Activated T-cell treated with anti-CD3 and anti-CD28 coated beads, Interleukin-2, amount 50 U/mL, for 24 hours (primary cell): ENCODE measurements at places on chromosomes 2 and 18.

DNA sequence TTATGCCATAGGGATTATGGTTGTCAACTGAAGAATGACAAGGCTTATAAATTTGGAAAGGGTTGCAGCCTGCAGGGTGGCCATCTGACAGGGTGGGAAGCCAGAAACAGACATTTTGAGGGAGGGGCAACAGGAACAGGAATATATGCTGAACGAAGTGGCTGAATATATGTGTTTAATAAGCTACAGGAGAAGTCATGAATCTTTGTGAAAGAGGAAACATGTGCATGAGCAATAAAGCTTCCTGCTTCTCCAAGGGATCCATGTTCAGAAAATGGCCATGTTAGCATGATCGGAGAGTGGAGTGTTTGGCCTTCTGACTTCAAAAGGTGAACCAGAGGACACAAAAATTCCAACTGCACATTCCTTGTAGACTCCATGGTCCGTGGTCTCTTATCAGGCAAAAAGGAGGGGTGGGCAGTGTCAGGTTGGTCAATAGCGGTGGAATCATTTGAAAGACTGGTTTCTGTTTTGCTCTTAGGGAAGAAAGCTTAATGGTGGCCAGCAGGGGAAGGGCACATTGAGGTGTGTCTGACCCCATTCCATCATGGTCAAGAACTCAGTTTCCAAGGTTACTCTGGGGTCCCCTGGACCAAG lies 144.1 kb downstream of the SOCS6 start:
- H3K36me3 ChIP-seq: no peaks in the 10 kb centered on the region
- no peak overlapping the region for H3K27ac ChIP-seq
- DNase-seq: no peak

- no peak for DNase-seq
- H3K27me3 ChIP-seq: no peaks in the 10 kb centered on the region
- H3K36me3 ChIP-seq: no peaks in the 10 kb centered on the region
- H3K4me1 ChIP-seq: no peaks in the 10 kb centered on the region
- no peak overlapping the region for H3K27ac ChIP-seq
- no peak overlapping the region for H3K4me3 ChIP-seq
Observed at GRCh38 chr2:220228310-220229006, 601.0 kb downstream of the SLC4A3 start.

GRCh38 chr2:111139637-111140317 lies 19.1 kb downstream of the BCL2L11 start:
- no peaks in the 10 kb centered on the region for H3K27me3 ChIP-seq
- H3K4me1 ChIP-seq: peaks cover 35% of the 10 kb centered on the region
- H3K36me3 ChIP-seq: peaks cover 94% of the 10 kb centered on the region
- H3K27ac ChIP-seq: no peak overlapping the region
- DNase-seq: no peak

GRCh38 chr2:169452080-169452479 lies 27.2 kb upstream of the BBS5 start:
- DNase-seq: no peak
- peaks cover 5% of the 10 kb centered on the region for H3K27me3 ChIP-seq
- H3K4me1 ChIP-seq: no peaks in the 10 kb centered on the region
- no peak overlapping the region for H3K27ac ChIP-seq

DNA sequence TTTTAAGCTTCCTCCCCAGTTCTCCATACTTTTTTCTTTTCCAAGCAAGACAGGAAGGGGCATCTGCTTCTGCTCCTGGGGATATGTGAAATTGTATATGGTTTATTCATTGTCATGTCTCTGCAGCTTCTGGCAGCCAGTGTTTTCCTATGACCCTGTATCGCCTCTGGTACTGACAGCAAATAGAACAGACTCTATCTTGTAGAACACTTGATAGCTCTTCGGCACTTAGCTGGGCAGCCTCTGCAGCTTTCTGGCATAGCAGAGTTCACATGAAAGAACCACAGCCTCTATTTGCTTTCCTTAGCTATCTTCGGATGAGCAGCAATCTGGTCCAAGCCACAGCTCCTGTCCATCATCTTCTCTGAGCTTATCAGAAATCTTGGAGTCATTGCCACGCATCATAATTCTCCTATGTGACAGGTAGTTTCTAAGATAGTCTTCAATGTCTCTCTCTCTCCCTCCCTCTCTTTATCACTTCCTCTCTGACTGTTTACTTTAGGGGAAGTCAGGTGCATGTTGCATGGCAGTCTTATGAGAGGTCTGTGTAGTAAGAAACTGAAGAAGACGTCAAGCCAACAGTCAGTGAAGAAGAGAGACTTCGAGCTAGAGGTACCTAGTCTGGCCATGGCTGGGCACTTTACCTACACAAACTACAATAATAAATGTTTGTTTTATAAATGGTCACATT lies 627.7 kb upstream of the CDH2 start:
- H3K4me1 ChIP-seq: peaks cover 1% of the 10 kb centered on the region
- no peak overlapping the region for H3K4me3 ChIP-seq
- H3K27ac ChIP-seq: no peak overlapping the region
- H3K36me3 ChIP-seq: no peaks in the 10 kb centered on the region

- peaks cover 28% of the 10 kb centered on the region for H3K4me1 ChIP-seq
- no peak overlapping the region for H3K27ac ChIP-seq
- no peak overlapping the region for H3K4me3 ChIP-seq
Observed at GRCh38 chr18:55585065-55585919, 2.7 kb downstream of the TCF4 start.
